Kidney glomerular epithelial cell (primary cell): ENCODE measurements at places on chromosomes 5 and 9.
A peak's percentile ranks its signal among the peaks of the same experiment; 100 is the strongest.

DNA sequence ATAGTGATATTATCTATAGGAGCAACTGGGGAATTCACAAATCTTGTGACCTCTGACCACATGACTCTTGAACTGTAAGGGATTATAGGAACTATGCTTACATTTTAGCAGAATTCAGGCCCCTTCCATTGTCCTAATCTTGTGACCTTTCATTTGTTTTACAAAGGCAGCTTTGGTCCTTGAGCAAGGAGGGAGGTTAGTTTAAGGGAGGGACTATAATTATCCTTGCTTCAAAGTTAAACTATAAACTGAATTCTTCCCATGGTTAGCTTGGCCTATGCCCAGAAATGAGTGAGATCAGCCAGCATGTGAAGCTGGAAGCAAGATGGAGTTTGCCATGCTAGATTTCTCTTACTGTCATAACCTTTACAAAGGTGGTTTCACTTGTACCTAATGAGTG lies 51.2 kb downstream of the TARS1 start:
- peak; percentile 73 for DNase-seq

DNA sequence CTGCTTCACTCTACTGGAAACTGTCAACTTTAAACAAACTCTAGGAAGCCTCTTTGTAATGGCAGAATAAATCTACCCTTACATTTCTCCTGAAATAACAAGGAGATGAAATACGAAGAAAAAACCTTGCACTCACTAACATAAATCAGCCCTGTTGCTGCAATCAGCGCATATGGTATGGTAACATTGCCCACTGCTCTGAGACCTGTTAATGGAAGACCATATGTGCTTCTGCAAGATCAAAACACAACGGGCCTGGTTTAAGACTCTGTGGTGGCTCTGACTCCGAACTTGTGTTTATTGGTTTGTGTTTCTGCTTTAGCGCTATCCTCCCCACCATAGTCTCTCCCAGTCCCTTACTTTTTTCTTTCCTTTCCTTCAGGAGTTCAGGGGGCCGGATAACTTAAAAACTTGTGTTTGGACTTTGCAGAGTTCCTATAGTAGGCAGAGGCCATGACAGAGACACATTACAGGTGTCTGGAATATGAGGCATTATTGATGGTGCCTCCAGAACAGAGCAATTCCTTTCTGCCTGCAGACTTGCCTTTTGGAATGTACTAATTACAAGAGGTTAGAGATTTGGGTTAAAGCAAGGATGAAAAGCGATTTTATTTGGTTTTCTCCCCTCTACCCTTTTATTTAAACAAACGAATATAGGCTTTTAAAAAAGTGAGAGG lies 110.8 kb downstream of the PSAT1 start:
- no peak for DNase-seq

GRCh38 chr9:121550569-121551512 lies 51.2 kb upstream of the GGTA1 start:
- peak; percentile 72 for DNase-seq

DNA sequence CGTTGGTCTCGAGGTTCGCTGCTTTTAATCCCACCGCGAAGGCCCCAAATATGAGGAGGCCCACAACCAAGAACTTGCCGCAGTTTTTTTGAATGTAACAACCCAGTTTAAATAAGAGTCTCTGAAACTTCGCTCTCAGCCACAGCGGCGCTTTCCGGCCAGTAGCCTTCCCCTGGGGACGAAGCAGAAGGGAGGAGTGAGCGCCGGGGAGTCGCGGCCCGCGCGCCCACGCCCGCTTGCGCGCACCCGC lies 10.4 kb downstream of the PTCH1 start:
- peak; percentile 10 for DNase-seq

- peak; percentile 65 for DNase-seq
Observed at GRCh38 chr5:54743997-54744788, 226.6 kb downstream of the SNX18 start.

- DNase-seq, result no peak
Observed at GRCh38 chr5:16547200-16547842, 69.5 kb downstream of the RETREG1 start.

- no peak for DNase-seq
Observed at GRCh38 chr9:109328978-109329637, 8.2 kb upstream of the EPB41L4B start.

DNA sequence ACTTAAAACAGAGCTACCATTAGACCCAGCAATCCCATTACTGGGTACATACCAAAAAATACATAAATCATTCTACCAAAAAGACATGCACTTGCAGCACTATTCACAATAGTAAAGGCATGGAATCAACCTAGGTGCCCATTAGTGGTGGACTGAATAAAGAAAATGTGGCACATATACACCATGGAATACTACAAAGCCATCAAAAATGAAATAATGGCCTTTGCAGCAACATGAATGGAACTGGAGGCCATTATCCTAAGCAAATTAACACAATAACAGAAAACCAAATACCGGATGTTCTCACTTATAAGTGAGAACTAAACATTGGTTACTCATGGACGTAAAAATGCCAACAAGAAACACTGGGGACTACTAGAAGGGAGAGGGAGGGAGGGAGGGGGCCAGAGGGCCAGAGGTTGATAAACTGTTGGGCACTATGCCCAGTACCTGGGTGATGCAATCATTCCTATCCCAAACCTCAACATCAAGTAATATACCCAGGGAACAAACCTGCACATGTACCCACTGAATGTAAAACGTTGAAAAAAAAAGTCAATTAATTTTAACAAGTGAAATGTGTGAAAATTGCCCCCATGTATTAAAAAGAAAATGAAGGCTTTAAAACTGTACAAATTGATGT lies 24.5 kb upstream of the GPR150 start:
- DNase-seq, result no peak

GRCh38 chr9:130304116-130304515 lies 38.6 kb downstream of the HMCN2 start:
- DNase-seq, result no peak

- DNase-seq, result no peak
Observed at GRCh38 chr9:116736399-116737151, 49.5 kb downstream of the TRIM32 start.

- DNase-seq, result peak; percentile 81
Observed at GRCh38 chr5:106964132-106964531, 706.6 kb downstream of the EFNA5 start.

- no peak for DNase-seq
Observed at GRCh38 chr5:128014578-128014977, 69.0 kb upstream of the SLC12A2 start.

GRCh38 chr5:14726066-14726838 lies 61.7 kb downstream of the OTULIN start:
- no peak for DNase-seq

GRCh38 chr5:124494540-124495116 lies 251.8 kb downstream of the ZNF608 start:
- DNase-seq, result no peak

GRCh38 chr9:20854444-20854843 lies 170.4 kb downstream of the FOCAD start:
- DNase-seq, result no peak

GRCh38 chr9:121339437-121339836 lies 30.6 kb downstream of the STOM start:
- no peak for DNase-seq

GRCh38 chr5:73204332-73204731 lies 31.3 kb downstream of the TMEM174 start:
- DNase-seq, result no peak

DNA sequence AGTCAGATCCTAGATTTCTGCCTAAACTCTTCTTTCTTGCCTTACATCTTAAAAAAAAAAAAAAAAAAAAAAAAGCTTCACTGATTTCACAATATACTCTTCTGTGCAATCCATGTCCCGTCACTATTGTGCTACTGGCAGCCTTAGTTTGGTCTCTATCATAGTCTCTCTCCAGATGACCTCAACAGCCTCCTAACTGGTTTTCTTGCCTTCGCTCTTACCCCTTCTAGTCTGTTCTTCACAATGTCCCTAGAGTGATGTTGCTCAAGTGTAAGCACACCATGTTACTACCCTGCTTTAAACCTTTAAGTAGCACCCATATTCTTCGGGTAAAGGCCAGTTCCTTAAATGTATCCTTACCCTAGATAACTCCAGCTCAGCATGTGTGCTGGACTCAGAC lies 25.8 kb downstream of the CD180 start:
- DNase-seq, result no peak

GRCh38 chr5:76579166-76579937 lies 43.9 kb downstream of the F2RL2 start:
- DNase-seq, result peak; percentile 8

GRCh38 chr5:43926923-43927322 lies 323.9 kb downstream of the NNT start:
- no peak for DNase-seq

- peak; percentile 68 for DNase-seq
Observed at GRCh38 chr5:168987543-168988300, 313.2 kb downstream of the SLIT3 start.

DNA sequence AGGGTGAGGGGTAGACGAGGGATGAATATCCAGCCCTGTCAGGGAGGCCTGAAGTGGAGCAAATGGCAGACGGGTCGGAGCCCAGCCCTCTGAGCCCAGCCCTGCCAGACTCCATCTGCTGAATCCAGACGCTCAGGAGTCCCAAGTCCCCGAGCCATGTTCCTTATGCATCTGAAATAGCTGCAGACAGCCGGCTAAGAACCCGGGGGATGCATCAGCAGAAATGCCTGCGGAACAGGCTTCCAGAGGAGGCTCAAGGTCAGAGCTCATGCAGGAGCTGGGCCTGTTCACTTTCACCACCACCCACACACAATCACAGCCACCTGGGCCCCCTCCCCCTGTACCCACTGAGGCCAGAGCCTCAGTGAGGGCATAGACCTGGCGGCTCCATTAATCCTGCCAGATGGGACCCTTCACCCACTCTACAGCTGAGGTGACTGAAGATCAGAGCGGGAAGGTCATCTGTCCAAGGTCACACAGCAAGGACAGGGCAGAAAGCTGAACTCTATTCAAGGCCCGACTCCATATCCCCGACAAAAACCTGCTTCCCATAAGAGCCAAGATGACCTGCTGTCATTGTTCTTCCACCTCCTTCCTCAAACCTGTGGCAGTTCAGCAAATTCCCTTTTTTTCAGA lies 24.4 kb upstream of the AKNA start:
- no peak for DNase-seq

GRCh38 chr9:37908698-37909186 lies 4.8 kb upstream of the SLC25A51 start:
- DNase-seq, result no peak

- no peak for DNase-seq
Observed at GRCh38 chr5:179387151-179388110, 42.2 kb upstream of the ADAMTS2 start.

- DNase-seq, result no peak
Observed at GRCh38 chr5:78889369-78890140, 95.6 kb downstream of the ARSB start.

GRCh38 chr9:8600914-8601680 lies 801.5 kb upstream of the DMAC1 start:
- no peak for DNase-seq

GRCh38 chr9:33349743-33350142 lies 52.6 kb downstream of the AQP7 start:
- no peak for DNase-seq

- peak; percentile 79 for DNase-seq
Observed at GRCh38 chr5:78899922-78900362, 85.2 kb downstream of the ARSB start.
